Fibroblast of upper back skin (primary cell): ENCODE measurements at places on chromosomes 12 and 14.

DNA sequence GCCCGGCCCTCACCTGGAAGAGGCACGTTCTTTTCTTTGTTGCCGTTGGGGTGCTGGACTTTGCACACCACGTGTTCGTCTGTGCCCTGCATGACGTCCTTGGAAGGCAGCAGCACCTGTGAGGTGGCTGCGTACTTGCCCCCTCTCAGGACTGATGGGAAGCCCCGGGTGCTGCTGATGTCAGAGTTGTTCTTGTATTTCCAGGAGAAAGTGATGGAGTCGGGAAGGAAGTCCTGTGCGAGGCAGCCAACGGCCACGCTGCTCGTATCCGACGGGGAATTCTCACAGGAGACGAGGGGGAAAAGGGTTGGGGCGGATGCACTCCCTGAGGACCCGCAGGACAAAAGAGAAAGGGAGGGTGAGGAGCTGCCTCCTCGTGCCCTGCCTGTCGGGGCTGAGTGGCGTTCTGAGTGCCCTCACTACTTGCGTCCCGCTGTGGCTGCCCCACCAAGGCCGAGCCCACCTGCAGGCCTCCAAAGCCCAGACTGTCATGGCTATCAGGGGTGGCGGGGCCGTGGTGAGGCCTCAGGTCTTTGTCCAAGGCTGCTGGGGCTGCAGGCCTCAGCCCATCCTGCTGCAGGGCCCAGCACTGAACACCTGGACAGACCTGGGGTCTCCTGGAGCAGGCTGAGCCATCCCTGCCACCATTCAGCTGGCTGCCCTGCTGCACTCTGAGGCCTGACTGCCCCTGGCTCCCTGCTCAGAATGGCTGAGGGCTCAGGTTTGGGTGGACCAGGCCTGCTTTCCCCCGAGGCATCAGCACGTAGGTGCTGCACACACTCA, 329.7 kb downstream of the TMEM121 start:
- no peak for DNase-seq

GRCh38 chr12:61891632-61892031, 368.6 kb upstream of the USP15 start:
- peak; percentile 1 for DNase-seq

DNA sequence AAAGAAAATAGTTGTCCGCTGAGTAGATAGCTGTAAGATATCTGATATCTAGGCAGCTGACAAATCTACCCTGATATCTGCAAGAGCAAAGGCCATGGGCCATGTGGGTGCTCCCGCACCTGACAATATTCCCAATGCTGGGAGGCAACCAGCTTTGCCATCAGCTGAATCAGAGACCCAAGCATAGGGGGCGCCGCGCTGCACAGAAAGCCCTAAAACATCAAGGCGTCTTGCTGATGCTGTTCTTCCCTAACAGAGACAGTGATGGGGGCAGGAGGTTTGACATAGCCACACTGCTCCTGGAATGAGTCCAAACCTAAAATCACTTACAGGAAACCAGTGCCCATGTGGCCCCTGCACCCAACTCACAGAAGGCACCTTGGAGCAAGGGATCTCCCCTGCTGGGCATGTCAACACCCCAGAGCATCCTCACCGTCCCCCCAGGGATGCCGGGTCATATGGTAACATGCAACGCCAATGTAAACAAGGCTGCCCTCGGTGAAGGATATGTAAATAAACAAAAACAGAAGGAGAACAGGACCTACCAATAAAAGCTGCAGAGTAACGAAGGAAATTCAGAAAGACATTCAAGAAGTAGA, 199.5 kb downstream of the TMEM132D start:
- no peak for DNase-seq

DNA sequence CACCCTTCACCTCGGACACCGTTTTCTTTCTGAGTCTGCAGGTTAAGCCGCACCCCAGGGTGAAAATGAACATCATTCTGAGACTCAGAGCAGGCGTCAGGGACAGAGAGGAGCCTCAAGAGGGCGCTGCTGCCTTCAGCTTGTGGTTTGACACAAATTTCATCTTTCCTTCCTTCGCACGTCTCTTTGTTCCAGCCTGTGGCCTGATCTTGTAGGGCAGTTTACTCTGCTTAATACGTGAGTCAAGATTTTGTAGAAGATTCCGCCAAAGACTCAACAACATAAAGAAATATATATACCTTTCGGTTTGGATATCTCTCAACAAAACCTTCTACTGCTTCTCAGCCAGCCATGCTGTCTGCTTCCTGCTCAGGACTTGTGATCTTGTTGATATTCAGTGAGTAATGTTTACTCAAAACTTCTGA, 329.3 kb upstream of the OR4E1 start:
- no peak for DNase-seq

DNA sequence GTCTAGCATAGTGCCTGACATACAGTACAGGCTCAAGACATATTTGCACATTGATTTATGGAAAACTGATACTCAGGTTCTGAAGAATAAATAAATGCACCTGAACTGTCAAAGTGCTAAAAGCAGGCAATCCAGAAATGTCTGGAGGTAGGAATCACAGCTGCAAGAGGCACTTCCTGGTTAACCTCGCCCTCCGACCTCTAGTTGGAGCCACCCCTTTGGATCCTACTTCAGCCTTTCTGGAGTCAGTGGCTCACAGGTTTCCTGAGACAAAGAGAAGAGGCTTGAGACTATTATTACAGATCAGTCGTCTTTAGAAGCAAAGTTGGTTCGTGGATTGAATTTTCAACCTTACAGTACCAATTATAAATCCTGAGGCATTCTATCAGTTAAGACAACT, 13.0 kb downstream of the TCP11L2 start:
- DNase-seq = no peak

GRCh38 chr14:91381801-91382670, 35.6 kb downstream of the CCDC88C start:
- no peak for DNase-seq

DNA sequence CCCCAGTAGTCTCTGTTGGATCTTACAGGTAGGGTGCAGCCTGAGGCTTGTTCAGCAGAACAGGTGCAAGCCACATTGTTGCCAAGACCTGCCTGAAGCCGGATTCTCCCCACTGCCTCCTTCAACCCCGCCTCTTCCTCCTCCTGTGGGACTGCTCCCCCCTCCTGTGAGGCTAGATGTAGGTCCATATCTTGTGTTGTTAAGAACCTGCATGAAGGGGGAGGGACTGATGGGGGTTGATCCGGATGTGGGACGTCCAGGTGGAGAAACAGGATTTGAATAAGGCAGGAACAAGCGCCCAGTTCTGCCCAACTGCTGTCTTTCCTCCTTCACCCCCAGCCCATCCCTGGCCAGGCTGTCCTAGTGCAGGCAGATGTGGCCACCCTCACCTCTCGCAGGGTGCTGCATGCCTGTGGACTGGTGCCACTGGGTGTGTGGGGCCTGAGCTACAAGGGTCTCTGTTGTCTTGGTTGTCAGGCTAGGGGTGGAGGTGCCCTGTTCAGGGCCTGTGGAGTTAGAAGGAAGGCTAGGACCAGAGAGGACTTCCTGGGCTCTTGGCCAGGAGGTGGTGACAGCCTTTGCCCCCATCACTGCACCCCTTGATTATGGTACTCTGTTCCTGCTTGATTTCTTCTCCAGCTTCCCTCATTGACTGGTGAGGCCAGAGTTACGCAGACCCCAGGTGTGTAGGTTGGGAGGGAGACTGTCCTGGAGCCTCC, 1.4 kb downstream of the NR4A1 start:
- no peak for DNase-seq

- DNase-seq = no peak
Observed at GRCh38 chr14:70976591-70976990, 69.3 kb downstream of the PCNX1 start.

- DNase-seq = no peak
Observed at GRCh38 chr12:116368196-116369194, 91.0 kb upstream of the MED13L start.

DNA sequence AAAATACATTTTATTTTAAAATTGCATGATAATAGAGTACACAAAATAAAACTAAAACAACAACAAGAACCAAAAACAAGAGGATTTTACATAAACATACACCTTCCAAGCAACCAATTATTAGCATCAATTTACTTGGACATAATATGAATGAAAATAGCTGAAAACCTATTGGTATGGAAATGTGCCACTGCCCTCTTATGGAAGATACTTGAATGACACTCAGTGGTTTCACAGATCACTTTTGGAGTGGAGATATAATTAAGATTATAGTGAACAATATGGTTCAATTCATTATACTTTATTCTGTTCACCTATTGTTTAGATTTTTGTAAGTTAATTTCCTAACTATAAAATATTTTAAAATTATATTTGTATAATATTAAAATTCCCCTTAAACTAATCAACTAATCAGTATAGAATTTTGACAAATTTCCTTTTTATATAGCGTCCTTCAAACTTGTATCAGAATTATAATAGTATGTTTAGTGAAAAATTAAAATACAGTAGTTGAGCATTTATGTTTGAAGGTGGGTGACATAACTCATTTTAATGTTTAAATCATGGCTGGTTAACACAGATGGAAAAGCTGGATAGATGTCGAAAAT, 70.1 kb downstream of the SLC6A15 start:
- DNase-seq = peak; percentile 63

- peak; percentile 94 for DNase-seq
Observed at GRCh38 chr14:23153851-23154796, 29.3 kb downstream of the SLC7A8 start.

DNA sequence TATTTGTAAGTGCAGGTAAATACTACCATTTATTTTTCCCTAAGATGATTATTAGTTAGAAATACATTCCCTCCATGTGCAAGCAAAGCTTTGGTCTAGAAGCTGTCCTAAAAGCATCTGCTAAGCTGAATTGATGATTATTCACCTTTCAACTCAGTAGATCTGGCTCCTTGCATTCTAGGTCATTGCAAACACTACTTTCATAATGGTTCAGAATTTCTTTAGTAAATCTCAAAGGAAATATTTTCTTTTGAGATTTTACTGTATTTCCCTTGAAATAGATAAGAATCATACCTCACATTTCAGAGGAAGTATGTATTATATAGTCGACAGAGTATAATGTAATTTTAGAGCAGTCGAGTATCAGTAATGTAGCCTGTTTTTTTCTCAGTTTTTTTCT, 2.4 kb downstream of the ETNK1 start:
- no peak for DNase-seq

DNA sequence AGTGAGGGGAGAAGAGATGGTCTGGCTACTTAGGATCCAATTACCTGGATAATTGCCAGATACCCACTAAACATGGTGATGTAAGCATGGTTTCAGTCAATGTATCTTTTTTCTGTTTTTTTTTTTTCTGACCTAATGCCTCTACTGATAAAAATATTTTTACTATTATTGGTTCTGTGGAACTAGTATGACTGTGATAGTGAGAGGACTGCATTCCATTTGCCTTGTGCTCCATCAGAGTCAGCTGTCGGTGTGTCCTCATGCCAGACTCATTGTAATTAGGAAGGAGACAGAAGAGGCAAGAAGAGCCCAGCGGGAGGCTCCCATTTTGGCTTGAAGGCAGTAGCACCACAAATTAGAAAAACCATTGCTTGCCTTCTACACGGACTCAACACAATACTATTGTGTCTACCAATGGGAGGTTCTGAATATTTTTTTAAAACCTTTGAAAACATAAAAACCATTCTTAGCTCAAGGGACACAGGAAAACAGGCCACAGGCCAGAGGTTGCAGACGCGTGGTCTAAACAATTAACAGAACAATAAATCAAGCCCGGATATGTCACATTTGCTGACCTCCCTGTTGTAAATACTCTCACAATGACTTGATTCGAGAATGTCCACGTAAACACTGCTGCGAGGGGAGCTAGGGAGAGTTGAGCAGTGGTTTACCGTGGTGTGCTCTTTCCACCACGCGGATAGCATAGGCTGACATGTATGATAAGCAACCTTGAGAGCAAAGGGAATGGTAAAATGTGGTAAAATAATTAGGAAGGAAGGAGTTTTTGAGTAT, 13.5 kb upstream of the DCP1B start:
- peak; percentile 10 for DNase-seq

DNA sequence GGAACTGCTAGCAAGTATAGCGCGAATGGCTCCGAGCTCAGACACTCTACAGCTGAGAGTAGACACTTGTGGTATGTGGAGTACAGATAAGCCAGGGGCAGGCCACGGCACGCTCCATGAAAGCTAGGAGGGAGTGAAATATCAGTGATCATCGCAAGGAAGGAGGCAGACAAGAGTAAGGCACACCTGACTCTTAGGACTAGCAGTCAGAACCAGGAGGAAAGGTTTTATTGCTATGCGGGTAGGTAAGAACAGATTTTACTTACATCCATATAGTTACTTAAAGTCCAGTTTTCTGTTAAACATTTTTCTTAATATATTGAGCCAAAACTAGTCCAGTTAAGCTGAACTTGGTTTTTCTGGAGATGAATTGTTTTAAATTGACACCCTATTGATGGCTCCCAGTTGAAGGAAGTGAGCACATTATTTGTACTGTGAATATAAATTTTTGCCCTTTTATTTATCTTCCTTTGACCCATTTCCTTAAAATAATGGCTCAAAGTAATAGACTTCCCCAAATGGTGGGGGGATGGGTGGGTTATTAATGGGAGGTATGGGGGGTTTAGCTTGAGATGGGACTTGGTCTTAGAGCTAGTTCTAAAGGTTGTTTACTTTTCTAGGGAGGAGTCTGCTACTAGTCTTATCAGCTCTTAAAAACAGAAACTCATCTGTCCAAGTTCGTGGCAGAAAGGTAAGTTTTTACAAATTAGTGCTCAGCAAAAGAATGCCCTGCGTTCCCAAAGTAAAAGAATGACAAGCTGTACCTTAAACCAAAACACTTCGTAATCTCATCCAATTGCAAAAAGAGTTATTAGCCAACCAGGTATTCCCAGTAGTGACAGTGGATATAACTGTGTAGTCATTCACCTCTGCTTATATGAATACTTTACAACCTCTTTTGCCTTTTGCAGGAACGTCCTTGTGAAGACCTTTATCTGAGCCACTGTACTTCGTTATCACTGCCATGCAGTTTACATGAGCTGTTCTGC, 5.8 kb downstream of the HNRNPA1 start:
- DNase-seq = no peak

DNA sequence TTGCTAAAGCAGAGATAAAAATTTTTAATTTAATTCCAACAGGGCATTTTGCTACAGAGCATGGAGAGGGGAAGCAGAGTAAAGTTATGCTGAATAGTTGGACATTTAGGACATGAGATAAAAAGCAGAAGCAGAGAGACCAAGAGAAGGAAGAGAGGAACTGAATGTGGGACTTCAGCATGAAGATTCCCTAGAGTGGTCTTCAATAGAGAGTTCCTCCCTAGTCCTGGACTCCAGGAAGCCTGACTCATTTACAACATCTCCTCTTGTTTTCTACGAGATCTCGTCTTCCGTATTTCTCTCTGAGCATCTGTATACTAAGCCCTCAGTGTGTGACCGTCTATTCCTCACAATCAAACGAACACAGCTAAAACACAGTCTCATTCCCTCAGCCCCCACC, 35.2 kb upstream of the IFT81 start:
- no peak for DNase-seq

DNA sequence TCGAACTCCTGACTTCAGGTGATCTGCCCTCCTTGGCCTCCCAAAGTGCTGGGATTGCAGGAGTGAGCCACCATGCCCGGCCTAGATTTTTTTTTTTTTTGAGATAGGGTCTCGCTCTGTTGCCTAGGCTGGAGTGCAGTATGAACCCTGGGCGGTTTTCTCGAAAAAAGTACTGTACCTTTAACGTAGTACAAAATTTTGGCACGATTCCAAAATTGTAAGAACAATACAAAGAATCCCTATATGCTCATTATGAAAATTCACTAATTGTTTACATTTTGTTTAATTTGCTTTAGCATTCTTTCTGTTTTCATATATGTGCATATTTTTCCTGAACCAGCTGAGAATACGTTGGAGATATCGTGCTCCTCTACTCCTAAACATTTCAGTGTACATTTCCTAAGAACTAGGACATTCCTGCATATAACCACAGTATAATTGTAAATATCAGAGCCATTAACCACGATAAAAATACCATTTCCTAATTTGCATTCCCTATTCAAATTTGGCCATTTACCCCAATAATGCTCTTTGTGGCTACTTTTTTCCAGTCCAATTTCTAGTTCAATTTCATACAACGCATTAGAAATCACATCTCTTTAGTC, 97.8 kb downstream of the RPS6KA5 start:
- DNase-seq = no peak
